Activated CD4-positive, alpha-beta T cell treated with anti-CD3 and anti-CD28 coated beads for 1 hour (primary cell): ENCODE measurements at places on chromosomes 11 and 22.

DNA sequence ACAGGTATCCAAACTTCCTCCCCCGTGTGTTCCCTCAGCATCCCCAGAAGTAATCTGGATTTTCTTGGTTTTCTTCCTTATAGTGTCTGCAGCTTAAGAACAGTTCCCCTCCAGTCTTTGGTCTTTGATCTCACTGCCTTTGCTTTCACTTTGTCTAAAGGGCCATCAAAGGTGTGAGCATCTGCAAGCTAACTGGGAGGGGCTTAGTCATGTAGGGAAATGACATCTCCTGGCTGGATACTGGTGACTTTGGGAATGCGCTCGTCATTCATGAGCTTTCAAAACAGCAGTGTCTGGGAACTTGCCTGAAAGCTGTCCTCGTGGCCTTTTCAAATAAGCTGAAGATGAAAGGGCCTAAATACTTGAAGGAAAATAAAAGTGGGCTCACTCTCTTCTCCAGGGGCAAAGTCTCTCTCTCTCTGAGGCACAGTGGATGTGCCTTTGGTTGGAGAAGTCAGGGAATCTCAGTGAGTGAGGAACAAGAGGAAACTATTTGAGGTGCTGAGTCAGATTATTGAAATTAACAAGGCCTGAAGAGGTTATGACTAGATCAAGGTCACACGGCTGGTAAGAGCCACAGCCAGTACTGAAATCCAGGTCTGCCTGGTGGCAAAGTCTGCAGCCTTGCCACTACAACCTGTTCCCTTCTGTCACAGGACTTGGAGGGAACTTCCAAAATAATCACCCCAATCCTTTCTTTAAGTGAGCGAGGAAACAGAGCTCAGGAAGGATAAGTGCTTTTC lies 45.6 kb upstream of the TENM4 start:
- no peak for DNase-seq

GRCh38 chr11:11586465-11586864 lies 35.3 kb downstream of the GALNT18 start:
- no peak for DNase-seq

- no peak for DNase-seq
Observed at GRCh38 chr11:76678321-76678720, 7.8 kb upstream of the LRRC32 start.

- DNase-seq = no peak
Observed at GRCh38 chr11:121839781-121840180, 276.2 kb downstream of the BLID start.

DNA sequence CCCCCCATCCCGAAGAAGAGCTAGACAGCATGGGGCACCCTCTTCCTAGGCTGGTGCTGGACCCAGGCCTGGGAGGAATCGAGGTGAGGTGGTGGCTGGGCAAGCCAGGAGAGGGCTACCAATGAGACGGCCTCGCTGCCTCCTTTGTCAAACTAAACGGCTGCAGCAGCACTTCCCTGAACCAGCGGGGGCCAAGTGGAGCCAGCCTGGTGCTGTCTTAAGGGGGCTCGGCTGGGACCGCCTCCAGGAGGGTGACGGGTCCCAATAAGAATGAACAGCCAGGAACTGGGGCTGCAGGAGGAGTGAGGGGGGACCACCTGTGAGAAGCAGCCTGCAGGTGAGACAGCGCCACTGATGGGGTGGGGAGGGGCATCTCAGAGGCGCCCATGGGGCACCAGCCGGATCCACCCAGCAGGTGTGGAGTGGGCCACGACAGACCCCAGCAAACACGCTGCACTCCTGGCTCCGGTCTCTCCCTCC lies 17.1 kb downstream of the IFT27 start:
- DNase-seq = no peak

- no peak for DNase-seq
Observed at GRCh38 chr11:67290801-67291200, 1.7 kb downstream of the ANKRD13D start.
